ENCODE measurements at places on chromosomes 5 and 9.

DNA sequence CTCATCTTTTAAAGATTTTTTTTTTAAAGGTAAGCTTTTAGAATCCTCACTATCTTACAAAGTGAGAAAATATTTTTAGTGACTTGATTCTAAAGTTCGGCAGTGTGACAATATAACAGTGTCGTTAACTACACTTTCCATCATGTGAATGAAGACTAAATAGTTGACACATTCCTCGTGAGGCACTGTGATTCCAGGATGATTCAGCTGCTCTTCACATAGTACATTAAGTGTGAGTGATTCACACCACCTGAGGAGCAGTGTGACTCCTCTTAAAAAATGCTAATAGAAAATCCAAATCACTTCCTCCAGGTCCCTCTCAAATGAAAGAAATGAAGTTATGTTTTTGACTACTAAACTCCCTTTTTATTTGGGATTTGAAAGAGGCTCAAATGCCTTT is 589.5 kb downstream of the GABRG2 start:
- no peak for DNase-seq

GRCh38 chr9:72203205-72203803 is 54.1 kb downstream of the GDA start:
- DNase-seq = no peak

GRCh38 chr9:87973122-87973521 is 1.2 kb downstream of the CDK20 start:
- no peak for DNase-seq

- DNase-seq = no peak
Measured at GRCh38 chr5:145980718-145981117, 44.3 kb downstream of the SH3RF2 start.

- no peak for DNase-seq
Measured at GRCh38 chr5:164335837-164336236, 830.4 kb downstream of the MAT2B start.

- DNase-seq = no peak
Measured at GRCh38 chr9:134403682-134404301, 77.5 kb downstream of the RXRA start.

GRCh38 chr5:131661933-131662332 is 26.9 kb upstream of the RAPGEF6 start:
- DNase-seq = no peak

GRCh38 chr9:108671176-108671575 is 184.6 kb downstream of the ACTL7B start:
- no peak for DNase-seq

- no peak for DNase-seq
Measured at GRCh38 chr5:177327539-177328522, 16.1 kb upstream of the MXD3 start.

- no peak for DNase-seq
Measured at GRCh38 chr9:95725045-95725444, 150.4 kb upstream of the ERCC6L2 start.

DNA sequence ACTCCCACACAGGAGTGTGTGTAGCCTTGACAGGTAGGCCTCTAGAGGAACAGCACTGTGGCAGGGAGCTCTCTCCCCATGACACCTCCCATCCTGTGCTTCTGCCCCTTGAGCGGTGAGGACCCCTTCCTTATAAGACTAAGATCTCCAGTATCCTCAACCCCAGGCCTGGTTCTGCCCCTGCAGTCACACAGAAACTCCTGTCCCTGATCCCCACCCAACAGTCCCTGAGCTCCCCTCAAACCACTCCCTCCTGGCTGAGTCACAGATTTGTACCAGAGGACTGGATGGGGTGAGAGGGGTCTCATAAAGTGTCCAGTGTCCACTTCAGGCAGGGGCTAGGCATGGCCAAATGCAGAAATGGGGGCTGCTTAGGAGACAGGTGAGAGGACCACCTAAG is 47.8 kb upstream of the CDKN2AIPNL start:
- no peak for DNase-seq

GRCh38 chr5:168944004-168944403 is 356.9 kb downstream of the SLIT3 start:
- no peak for DNase-seq

GRCh38 chr9:71985297-71985911 is 74.0 kb downstream of the C9orf85 start:
- DNase-seq = no peak

- no peak for DNase-seq
Measured at GRCh38 chr5:6766604-6767093, 53.4 kb downstream of the TENT4A start.

DNA sequence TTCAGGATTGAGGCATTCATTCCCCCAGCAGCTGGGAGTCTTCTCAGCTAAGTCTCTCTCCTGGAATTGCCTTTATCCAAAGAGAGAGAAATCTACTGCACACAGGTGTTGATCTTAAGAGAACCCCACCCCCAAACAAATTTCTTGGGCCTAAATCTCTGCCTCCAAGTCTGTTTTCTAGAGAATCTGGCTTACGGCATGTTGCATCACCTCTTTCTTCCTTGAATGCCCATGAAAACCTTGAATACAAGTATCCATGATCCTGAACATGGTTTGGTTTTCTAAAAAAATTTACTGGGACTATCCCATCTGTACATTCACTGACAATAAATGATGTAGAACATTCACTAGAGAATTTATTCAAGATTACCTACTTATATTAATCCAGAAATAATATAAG is 401.6 kb downstream of the PDE4D start:
- DNase-seq = no peak

GRCh38 chr5:16936150-16936988 is at the start of gene MYO10:
Gene MYO10, minus strand, starts transcription at chr5:16936288. Its CDS starts 480 bp downstream, at chr5:16935808.
- peak; percentile 59 for DNase-seq

DNA sequence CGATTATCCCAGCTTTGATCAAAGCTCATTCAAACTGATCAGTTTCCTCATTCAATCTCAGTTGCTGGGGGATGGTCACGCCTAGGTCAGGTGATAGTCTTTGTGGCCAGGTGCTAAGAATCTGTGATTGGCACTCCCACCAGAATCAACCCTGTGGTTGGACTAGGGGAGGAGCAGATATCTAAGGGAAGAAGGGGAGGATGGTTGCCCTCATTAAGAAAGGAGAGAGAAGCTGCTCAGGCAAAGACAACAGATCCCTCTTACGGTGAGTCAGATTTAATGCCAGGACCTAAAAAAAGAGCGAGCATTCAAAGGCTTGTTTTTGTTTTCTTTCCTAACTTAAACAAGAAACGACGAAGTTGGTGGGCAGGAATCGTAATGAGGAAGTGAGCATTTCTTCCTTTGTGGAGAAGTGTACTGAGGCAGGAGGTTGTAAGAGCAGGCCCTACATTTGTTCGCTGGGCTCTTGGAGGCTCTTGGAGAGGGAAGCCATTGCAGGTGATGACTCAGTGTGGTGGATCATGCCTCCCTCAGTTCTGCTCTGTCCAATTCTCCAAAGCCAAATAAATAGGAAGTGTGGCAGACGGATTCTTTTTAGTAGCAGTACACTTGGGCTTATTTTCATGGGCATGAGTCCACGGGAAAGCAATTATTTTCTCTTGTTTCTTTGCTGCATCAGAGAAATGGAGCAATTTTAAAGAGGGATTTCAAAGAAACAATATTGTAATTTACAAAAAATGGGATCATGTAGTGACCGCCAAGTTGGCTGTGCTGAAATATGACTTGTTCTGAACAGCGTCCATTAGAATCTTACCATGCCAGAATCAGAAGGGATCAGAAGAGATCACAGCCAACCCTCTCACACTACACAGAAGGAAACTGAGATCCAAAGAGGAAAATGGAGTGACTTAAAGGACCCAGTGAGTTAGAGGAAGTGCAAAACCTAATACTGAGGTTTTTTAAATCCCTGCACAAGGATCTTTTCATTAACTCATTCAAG is 18.7 kb upstream of the TGFBR1 start:
- DNase-seq = no peak

- no peak for DNase-seq
Measured at GRCh38 chr5:141478321-141478945, 2.7 kb downstream of the PCDHGC3 start.

DNA sequence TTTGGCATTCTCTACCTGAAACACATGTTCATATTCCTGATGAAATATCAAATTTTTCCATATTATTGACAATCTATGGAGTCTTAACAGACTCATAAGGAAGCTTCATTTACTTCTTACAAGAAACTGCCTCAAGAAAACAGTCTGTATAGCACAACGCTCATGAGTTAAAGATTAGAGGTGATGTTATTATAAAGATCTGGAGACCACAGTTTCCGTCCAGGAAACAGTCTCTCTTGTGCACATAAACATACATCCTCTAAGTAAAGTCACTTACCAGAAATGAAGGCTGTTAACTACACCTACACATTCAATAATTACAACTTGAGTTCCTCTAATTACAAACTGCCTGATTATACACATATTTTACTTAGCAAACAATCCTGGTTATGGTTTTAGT is 86.9 kb downstream of the RAPGEF6 start:
- no peak for DNase-seq

GRCh38 chr5:5752844-5753243 is 330.4 kb downstream of the ICE1 start:
- DNase-seq = no peak

DNA sequence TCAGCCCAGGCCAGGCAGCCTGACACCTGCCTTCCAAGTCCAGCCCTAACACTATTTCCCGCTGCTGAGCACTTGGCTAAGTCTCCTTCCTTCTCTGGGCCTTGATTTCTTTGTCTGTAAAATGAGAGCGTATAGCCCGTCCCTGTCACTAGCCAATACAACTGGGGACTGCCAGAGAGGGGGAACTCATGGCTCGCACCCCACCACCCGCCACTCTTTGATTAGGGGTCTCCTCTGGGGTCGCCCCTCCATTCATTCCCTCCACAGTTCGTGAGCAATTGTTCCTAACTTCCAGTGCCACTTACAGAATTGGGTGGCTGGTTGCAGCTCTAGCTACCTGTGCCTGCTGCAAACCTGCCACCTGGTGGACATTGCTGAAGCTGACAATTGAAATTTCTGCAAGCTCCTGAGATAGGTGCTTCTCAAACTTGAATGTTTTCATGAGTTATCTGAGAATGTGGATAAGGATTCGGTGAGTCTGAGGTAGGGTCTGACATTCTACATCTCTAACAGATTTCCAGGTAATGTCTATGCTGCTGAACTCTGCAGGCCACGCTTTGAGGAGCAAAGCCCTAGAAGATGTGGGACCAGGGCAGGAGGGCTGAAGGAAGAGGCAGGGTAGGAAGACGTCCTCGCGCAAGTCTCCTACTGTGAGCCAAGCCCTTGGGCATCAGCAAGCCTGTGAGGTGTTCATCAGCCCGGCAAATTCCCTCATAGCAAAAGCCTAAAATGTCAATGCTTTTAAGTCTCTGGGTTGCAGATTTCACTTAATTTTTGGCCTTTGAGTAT is 13.3 kb upstream of the RECK start:
- peak; percentile 43 for DNase-seq

DNA sequence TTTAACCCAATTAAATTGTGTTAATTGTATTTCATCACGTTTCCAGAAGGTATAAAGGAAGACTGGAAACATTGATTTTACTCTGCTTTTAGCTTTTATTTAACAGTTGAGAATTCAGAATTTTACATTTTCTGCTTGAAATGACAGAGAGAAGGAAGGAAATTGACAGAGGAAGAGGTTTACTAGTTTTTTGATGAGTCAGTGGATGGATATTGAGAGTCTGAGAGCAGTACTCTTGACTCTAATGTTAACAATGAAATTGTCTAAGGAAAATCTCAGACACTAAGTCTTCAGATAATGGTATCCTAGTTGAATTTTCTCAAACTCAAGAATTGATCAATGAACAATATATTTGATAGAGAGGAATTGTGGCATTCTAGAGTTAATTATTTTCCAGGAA is 60.6 kb downstream of the IPO11 start:
- DNase-seq = no peak

Measured in stimulated activated CD4-positive, alpha-beta T cell treated with anti-CD3 and anti-CD28 coated beads, TNF-alpha, amount 100 ng/mL, for 1 hour (primary cell).